ENCODE measurements at places on chromosomes 12 and 14.

DNA sequence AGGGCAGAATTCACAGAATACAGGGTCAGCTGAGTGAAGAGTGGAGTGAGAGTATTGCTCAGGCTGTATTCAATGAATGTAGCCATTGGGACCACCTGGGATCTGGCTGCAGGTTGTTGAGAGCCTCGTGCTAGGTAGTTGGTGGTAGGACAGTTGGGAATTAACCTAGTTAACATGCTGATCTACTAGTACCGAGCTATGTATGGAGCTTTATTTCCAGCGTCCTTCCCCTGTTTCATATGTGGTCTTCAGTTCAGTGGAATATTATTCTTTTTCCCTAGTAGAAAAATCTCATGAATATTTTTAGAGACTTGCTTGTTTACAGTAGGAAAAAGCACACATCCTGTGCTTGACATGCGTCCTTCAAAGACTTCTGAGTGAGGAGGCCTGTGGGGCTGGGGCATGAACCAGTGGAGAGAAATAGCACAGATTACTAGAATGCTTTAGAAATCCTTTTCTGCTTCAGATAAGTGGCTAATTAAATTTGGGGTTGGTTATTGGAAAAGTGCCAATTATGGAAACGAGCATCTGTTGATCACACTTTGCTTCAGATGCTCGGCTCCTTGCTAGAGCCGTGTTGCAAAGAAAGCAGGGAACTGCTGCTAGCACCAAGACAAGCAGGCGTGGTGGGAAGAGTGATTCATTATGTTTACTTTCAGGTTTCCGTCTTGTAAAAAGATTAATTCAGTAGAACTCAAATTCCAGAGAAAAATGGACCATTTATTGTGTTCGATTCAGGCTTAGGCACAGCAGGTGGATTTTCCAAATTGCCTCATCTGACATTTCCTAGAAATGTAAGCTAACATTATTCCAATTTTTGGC is 53.6 kb downstream of the ARF6 start:
- peak; percentile 20 for DNase-seq

DNA sequence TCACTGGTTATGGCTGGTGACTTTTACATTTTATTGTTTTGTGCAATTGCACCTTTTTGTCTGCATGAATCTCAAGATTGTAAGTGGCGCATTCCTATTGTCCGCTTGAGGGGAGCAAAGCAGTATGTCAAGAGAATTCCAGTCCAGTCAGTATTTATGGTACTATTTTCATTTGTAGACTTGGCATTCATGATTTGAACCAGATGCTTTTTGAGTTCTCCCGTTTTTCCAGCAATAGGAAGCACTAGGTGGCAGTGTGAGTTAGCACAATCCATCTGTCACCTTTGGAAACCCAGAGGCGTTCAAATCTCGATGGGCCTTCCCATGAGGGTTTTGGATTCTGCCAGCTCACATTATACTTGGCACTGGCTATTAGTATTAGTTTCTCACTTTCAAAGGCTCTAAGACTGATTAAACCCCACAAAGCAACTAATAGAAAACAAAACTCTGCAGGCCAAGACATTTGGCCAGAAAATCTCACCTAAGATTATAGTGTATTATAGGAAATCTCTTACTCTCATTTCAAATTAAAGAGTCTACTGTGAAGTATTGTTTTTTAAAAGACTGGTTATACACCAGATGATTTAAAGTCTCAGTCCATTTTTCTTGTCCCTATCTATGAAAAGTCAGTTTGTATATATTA is 2.2 kb downstream of the DACT1 start:
- peak; percentile 27 for DNase-seq

DNA sequence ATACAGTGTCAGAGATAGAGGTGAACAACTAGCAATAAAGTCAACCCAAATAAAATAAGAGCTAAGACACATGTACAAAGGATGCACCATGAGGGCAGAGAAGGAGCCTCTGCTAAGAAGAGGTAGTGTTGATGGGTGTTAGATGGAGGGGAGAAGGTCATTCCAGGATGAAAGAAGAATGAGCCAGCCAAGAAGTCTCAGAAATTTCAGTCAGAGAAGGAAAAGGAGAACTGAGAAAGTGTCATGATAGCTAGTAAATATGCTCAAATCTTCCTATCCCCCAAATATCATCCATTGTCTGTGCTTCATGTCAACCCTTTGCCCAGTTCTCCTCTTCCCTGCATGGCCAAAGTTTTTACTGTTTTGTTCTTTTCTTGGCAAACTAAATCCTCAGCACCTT is 225.2 kb upstream of the BTG1 start:
- DNase-seq, result no peak

GRCh38 chr12:39378341-39378740 is 64.6 kb downstream of the KIF21A start:
- DNase-seq, result no peak

DNA sequence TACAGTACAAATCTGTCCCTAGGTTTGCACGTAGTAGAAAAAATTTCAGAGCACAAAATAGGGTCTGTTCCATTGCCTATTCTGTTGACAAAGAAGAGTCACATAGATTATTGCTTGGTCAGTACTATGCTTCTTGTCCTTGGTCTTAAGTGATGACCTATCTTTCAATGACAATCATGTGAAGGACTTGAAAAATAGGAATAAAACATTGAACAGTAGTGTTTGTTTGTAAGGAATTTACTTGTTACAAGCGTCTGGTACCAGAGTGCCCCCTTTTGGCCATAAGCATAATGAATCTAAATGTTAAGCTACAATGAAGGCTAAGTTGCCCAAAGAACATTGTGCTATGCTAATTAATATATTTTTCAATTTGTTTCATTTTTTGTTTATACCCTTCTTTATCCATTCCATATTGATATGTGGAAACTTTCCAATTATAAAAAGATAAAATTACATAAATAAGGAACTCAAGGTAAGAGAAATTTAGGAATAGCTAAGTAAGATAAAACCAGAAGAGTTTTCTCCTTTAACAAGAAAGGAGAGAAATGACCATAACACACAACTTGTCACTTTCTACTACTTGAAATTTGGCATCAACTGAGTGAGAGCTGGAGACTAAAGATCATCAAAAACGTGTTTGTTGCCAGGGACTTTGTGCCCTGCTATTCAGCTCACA is 204.7 kb downstream of the EPS8 start:
- DNase-seq, result no peak

- peak; percentile 33 for DNase-seq
These were observed 3.8 kb downstream of the TXNRD1 start for GRCh38 chr12:104219361-104219892.
